ENCODE measurements at places on chromosomes 4 and X.
A peak's percentile ranks its signal among the peaks of the same experiment; 100 is the strongest.

DNA sequence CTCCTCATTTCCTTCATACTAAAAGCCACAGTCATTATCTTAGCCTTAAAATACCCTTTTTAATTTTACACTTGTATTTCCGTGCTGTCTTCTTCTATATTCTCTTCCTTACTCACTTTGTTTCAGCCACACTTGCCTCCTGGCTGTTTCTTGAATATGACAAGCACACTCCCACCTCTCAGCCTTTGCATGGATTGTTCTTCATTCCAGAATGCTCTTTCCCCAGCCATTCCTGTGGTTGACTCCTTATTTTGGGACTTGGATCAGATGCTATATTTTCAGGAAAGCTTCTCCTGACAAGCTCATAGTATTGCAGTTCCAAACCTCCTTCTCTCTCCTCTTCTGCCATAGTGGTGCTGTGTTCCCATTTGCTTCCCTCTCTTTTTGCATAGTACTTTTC, 291.3 kb downstream of the PDHA2 start:
- DNase-seq: no peak

DNA sequence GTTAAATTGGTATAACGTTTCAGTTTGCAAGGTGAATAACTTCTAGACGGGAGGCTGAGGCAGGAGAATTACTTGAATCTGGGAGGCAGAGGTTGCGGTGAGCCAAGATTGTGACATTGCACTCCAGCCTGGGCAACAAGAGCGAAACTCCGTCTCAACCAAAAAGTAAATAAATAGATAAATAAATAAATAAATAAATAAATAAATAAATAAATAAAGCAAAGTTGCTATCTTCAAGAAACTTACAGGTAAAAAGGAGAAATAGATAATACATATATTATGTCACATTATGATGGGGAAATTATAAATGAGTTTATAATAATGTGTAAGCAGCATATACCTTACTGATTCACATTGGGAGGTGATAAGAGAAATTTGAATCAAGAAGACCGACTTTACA, 1966.0 kb downstream of the PCDH7 start:
- DNase-seq: no peak

GRCh38 chr4:110012917-110013316, 100.2 kb downstream of the EGF start:
- no peak for DNase-seq

- DNase-seq: no peak
Measured at GRCh38 chrX:152573866-152574265, 63.8 kb upstream of the GABRQ start.

DNA sequence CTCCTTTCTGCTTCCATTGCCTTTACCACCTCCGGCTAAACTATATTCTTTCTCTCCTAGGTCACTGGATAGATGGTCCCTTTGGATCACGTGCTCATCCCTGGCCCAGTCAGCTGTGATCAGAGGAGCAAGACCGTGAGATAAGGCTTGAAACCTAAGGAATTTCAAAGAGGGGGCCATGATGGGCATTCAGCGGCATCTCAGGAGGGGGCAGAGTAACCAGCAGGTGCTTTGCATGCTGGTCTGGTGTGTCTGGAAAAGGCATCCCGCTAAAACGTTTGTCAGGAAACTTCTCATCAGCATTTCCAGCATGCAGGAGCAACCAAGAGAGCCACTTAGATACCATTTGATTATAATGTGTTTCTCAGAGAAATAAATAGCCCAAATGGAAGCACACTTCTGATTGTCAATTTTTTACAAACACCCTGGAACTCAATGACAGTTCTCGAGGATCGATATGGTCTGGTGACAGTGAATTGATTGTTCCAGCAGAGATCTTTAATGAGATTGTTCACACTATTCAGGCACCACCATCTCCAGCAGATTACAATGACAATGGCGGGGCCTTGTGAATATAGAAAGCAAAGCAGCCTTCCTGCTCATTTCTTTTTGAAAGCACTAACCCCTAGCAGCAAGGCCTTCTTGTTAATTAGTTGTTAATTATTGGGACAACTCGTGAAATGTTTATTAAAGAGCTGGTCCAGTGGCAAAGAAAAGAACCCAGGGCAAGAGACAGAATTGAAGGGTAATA, 327.1 kb downstream of the PTTG2 start:
- no peak for DNase-seq

DNA sequence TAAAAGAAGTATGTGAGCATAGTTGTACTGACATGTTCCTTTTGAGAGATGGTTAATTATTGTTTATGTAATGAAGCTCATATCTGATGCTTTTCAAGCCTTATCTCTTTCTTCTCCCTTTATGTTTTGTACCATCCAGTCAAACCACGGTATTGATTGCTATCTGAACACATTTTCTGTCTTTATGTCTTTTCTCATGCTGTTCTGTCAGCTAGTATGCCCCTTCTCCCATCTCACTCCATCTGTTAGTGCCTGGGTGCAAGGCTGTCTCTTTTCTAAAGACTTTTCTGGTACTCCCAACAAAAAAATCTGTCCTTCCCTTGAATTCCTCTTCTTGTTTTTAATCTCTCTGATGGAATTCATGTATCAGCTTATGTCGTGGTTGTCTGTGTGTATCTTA, 883.8 kb upstream of the IGFBP7 start:
- no peak for DNase-seq

DNA sequence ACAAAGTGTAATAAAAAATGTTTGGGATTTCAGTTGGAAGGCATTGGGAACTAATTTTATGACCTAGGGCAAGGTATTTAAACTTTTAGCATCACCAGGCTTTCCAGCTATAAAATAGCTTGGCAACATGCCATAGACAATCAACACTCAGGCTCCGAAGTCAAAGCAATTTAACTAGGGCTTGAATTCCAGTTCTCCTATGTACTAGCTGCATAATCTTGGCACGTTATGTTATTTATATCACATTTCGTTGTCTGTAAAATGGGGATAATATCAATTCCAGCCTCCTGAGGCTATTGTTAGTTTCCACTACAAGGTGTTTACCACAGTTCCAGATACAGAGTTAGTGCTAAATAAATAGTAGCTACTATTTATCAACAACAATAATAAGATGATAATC, 78.8 kb downstream of the DMD start:
- DNase-seq: no peak

- peak; percentile 33 for DNase-seq
Measured at GRCh38 chr4:48191758-48192157, 57.7 kb upstream of the TXK start.

- no peak for DNase-seq
Measured at GRCh38 chr4:85909851-85910250, 434.9 kb downstream of the ARHGAP24 start.
